ENCODE measurements at places on chromosomes 16 and 17.
A peak's percentile ranks its signal among the peaks of the same experiment; 100 is the strongest.

DNA sequence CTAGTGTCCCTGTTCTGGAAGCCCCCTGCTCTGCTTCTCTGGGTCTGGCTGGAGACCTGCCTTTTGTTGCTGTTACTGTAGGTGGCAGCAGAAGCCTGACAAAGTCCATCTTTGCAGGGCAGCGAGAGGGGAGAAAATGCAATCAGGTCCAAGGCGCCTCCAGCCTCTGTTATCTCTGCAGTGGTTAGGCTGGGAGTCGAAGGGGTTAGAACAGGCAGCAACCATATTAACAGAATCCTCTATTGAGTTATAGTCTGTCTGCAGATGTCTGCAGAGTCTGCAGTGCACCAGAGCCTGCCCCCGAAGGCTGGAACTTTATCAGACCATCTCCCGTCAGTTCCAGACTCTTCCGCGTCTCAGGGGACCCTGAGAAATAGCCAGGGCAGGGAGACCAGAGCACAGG lies 404.9 kb upstream of the EEF2KMT start:
- DNase-seq = no peak

GRCh38 chr16:11051879-11052808 lies 107.8 kb downstream of the CLEC16A start:
- no peak for DNase-seq

DNA sequence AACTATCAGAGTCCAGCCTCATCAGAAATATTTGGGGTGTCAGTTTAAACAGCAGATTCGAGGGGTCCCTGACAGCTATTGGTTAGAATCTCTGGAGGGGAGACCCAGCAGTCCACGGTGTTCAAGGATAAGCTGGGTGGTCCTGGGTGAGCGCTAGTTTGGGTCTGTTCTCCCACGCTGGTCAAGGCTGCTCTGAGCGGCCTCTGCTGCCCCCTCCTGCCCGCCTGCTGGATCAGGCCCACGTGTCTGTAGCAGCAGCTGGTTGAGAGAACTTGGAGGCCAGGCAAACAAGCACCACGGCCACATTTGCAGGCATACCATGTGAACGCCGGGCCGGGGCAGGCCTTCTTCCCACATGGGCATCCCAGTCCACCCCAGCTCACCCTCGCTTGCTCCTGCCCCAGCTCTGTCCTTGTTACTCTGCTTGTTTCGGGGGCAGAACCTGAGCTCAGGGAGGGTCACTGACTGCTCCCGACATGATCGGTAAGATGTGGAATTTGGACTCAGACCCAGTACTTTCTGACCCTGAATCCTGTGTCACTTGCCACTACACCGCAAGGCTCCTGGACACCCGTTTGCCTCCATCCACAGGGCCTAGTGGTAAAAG lies 7.4 kb downstream of the FOXF1 start:
- DNase-seq = no peak

DNA sequence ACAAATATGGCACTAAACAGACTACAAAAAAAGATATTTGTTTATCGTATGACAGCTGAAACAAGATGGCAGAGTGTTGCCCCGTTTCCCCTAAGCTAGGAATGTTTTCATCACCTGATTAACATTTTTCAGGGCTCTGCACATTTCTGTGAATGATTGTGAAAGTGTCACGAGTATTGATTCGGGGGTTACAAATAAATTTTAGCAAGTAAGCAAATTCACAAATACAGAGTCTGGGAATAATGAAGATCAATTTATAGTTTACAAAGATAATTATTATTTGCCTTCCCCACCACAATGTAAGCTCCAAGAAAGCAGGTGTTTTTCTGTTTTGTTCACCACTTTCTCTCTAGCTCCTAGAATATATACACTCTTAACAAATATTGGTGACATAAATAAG lies 361.2 kb upstream of the ERCC4 start:
- no peak for DNase-seq

DNA sequence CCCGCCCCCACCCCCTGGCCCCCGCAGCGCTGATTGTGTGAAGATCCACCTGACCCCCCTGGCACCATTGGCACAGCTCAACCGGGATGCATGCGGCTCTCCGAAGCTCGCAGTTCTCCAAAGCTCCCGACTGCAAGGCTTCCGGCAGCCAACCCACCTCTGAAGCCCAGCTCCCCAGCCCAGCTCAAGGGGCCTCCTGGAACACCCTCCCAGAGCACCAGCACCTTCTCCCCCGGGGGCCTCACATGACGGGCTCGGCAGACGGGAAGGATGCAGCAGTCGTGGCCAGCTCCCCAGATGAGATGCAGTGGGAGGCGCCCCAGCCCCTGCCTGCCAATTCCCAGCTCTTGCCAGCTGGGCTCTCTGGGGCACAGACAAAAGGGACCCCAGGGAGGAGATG lies 215.3 kb downstream of the ZNF423 start:
- no peak for DNase-seq

DNA sequence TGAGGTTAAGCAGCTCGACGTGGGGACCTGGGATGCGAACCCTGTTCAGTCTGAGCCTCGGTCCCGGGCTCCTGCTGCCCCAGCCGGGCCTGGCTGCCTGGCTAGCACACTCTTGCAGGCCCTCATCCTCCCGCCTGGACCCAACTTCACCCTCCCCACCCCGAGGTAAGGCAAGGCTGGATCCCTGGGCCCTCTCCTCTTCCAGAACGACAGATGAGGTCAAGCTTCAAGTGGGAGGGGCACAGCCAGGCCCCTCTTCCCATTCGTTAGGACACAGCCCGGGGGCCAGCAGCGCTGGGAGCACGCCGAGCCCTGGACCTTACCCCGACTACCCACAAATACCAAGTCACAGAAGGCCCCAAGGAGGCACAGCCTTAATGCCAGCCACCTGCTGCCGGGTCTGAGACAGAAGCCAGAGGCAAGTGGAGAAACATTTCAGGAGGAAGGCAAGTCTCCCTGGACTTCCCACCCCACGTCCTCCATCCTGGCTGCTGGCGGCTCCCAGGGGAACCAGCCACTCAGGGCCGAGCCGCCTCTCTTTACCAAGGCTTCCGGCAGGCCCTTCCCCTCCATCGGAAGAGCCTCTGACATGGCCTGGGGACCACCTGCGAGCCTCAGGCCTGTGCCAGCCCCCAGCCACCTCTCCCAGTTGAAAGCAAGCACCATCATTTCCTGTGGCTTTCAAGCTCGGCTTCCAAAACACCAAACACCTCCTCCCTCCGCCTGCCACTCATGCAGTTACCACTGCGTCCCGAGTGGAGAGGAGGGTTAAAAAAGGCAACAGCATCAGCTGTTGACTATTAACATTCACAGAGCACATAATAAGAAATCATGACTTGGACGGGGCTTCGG lies 59.9 kb downstream of the RPH3AL start:
- no peak for DNase-seq

- DNase-seq = no peak
Observed at GRCh38 chr17:2282297-2282873, 21.2 kb downstream of the SMG6 start.

GRCh38 chr16:84876873-84877606 lies 57.3 kb downstream of the CRISPLD2 start:
- no peak for DNase-seq

DNA sequence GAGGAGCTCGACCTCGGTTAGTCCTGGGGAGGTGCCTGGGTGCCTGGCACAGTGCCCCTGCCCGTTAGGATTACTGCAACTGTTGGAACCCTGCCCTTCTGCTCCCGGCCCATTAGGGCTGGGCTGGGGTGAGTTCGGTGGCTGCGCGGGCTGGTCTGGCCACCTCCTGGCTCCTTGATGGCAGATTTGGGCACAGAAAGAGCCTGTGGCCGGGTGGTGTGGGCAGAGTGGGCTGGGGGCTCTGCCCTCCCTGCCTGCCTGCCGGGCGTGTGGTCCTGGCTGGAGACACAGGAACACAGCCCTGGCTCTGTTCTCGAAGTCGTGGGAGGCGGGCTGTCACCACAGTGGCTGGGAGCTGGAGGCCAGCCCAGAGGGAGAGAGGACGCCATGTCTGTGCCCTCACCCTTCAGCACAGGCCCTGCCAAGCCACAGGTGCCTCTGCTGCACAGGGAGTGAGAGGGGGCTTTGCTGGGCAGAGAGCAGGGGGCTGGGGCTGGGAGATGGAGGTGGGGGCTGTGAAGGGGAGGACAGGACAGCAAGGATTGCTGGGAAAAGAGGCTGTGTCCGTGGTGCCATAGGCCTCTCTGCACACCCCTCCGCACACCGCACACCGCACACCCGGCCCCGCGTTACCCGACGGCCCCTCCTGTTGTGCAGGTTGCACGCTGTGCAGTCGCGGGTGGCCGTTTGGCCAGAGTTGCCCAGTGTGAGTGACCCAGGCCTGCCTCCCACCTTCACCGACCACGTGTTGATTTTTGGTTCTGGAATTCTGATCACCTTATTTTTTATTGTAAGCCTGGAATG lies 236.6 kb upstream of the GSE1 start:
- no peak for DNase-seq

GRCh38 chr17:8753976-8754440 lies 4.3 kb downstream of the SPDYE4 start:
- DNase-seq = no peak

DNA sequence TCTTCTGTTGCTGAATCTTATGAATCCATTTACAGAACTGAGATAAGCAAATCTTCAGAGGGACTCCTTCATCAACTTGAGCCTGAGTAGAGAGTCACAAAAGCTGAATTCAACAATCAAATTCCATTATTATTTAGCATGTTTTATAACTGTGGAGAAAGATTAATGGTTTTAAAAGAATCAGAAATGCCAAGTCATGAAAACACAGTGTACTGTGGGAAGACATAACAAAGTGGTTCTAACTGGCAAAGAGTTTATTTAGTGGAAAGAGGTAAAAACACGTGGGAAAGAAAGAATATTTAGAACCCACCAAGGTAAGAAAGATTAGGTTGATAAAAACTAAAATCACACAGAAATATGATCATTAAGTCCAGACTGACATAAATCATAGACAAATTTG lies 5.0 kb downstream of the ERI2 start:
- no peak for DNase-seq

DNA sequence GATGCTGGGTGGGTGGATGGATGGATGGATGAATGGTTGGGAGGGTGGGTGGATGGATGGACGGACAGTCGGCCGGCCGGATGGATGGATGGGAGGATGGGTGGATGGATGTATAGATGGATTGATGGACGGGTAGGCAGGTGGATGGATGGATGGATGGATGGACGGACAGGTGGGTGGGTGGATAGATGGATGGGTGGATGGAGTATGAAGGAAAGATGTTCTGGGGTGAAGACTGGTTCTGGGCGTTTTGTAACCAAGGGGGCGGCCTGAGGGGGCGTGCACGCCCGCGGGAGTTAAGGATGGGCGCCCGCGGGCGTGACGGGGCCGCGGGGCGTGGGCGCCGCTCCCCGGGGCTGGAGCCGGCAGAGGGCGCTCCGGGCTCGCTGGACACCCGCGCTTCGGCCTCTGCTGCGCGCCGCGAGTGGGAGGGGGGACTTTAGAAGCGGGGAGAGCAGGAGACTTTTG lies at the start of gene NECAB2:
Gene NECAB2, plus strand, starts transcription at position 407 of the 468 bp plus-strand sequence. CDS start 405 bp downstream, outside the sequence.
- DNase-seq = no peak

DNA sequence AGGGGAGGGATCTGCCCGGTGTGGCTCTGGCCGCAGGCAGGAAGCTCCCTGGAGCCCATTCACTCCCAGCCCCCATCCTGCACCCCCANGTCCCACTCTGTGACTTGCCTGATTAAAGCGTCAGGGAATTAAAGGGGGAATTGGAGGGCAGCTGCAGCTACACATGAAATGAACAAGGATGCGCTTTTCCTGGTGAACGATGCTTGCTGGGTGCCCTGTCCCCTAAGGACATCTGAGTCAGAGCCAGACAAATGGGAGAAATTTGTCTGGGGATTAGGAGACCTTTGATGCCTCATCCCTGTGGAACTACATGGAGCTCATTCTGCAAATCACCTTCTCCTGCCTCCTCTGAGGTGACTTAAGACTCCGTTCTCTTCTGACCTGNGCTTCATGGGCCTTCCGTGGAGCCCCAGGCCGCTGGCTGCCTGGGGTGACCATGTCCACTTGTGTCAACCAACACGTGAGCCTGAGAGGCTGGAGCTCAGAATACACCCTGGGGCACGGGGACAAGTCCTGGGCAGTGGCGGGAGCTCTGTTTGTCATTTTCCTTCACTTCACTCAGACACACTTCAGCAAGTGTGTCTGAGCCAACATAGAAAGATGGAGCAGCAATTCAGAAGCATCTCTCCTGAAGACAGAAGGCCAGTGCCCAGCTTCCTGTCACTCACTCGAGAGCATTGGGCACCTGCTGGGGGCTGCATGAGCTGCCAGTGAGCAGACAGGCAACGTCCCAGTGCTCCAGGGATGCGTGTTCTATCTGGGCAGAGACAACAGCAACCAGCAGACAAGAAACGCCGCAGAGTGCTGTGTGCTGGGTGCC lies 54.1 kb downstream of the METRNL start:
- DNase-seq = peak; percentile 45

GRCh38 chr17:36504156-36504545 lies 17.7 kb downstream of the ZNHIT3 start:
- no peak for DNase-seq

DNA sequence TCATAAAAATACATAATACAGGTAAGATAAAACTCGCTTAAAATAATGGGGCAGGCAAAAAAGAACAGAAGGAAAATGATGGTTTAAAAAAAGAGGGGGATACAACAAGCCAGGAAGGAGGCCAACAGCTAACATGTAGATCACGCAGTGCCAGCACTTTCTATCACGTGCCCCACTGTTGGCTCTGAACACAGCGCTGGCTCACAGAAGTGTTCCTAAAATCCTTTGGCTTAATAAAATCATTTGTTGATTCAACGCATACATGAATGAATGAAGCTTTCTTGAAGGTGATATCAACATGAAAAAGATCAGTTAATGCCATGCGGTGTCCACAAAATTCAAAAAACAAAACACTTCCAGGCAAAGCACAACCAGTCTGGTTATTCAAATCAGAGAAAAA lies 8.5 kb downstream of the ITGAE start:
- no peak for DNase-seq

GRCh38 chr17:18027280-18027679 lies 11.7 kb downstream of the ATPAF2 start:
- no peak for DNase-seq

- DNase-seq = no peak
Observed at GRCh38 chr16:64830653-64831052, 291.2 kb downstream of the CDH11 start.

- no peak for DNase-seq
Observed at GRCh38 chr17:68304706-68305105, 13.4 kb downstream of the ARSG start.

- no peak for DNase-seq
Observed at GRCh38 chr16:23269248-23269953, 32.7 kb upstream of the SCNN1B start.

DNA sequence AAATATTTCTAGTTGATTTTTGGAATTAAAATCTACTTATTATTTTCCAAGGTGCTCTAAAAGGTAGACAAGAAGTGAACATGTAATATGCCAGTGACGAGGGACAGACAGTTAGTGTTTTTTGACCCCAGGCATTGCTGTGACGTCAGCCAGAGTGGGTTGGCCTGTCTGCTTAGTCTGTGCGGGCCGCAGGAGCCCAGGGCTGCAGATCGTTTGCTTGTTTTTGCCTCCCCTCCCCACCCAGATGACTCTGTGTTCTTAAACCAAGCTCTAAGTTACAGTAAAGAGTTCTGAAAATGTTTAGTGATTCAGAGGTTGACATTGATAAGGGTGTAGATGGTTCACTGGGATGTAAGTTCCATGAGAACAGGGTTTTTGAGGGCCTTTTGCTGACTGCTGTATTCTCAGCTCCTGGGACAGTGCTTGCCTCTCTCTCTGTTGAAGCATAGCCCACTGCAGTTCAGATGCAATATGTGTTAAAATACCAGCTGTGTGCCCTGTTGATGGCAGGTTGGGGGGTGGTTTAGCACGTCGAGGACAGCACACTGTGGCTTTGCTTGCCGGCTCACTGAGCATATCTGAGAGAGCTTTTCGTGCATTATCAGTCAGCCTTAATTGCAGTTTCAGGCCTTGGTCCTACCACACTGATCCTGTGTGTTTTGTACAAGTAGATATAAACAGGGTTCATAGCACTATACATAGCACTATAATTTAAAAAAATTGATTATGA lies 64.8 kb downstream of the SEC14L1 start:
- no peak for DNase-seq

- DNase-seq = no peak
Observed at GRCh38 chr17:76944477-76944876, 76.3 kb downstream of the MGAT5B start.
